ENCODE measurements at places on chromosomes 5 and 9.
A peak's percentile ranks its signal among the peaks of the same experiment; 100 is the strongest.

GRCh38 chr5:1644810-1645571, 121.2 kb upstream of the LPCAT1 start:
- peak; percentile 83 for DNase-seq

GRCh38 chr9:106958955-106959657, 96.1 kb downstream of the ZNF462 start:
- no peak for DNase-seq

DNA sequence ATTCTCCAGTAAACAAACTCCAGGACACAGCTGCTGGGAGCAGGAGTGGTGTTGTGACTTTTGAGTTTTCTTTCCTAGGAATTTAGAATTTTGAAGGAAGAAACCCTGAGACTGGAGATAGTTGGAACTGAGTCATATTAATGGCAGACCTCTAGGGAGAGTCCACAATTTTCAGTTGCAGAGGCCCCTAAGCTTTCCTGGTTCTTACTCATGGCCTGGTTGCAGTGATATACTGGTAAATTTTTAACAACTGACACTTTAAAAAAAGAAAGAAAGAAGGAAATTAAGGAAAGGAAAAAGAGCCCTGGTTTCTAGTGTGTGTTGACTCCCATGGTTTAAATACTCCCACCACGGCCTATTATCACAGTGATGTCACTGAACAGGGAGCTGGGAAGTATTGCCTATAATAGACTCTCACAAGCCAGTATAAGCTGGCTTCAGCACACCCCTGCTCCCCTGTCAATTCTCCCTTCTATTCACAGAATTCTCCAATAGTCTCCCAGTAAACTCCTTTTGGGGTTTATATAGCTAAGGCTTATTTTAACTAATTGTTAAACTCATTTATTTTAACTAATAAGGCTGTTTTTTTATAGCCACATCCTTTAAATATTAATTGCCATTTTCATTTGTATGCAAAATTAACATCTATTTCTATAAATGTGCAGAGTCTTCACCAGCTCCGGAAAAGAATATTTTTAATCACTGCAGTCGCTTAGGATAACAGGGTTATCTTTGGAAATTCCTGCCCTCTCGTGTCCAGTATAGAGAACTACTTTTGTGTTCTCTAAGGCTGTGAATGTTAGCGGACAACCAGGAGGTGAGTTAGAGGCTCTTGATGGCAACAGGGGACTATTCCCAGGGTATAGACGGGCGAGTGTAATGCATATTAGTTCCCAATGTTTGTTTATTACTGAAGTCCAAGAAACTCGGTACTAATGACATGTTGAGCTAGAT, 59.7 kb downstream of the GGTA1 start:
- DNase-seq: no peak

DNA sequence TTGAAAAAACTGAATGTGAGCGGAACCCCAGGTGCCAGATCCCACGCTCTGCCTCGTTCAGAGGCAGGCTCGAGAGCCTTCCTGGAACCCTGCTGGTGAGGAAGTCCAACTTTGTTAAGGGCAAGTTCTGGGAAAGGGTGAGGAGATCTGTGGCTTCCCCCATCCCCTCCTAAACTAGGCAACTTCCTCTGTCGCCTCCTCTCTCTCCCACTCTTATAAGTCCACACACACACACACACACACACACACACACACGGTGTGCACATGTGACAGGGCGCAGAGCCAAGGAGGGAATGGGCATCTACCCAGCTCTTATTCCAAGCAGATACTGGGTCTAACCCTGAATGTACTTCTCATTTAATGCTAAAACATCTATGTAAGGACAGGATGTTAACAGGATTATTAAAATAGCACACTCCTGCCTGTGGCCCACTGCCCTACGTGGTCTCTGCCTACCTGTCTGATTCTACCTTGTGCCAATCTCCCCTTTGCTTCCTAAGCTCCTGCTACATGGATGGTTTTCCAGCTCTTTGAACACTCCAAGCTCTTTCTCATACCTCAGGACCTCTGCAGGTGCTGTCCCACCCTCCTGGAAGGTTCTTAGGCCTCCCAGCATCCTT, 72.4 kb upstream of the FBXW11 start:
- no peak for DNase-seq

DNA sequence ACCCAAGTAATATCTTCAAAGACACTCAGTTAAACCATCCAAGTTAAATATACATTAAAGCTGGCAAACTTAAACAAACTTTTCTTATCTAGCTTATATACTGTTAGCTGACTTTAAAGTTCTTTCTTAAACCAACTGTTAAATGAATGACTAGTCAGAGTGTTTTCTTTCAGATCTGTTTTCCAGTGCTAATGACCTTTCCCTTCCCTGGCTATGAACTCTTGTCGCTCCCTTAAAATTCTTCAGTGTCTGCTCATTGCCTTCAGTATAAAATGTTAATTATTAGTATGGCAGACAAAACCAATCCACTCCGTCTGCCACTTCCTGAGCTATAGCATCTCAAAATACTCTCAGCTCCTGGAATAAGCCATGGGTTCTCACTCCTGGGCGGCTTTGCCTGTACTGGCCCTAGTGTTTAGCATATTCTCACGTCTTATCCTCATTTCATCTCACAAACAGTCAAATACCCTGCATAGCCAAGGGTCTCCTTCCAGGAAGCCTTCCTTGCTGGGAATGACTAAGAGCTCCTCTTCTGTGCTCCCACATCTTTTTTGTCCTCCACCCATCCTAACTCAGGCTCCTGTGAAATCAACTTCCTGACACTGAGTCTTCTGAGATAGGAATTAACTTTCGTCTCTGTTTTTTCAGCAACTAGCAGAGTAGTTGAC, 87.7 kb downstream of the VCAN start:
- no peak for DNase-seq

Measured in COR-L47 (cell line).